ENCODE measurements at places on chromosomes 4 and X.

- no peak for DNase-seq
Measured at GRCh38 chrX:110276778-110277177, 41.1 kb downstream of the AMMECR1 start.

DNA sequence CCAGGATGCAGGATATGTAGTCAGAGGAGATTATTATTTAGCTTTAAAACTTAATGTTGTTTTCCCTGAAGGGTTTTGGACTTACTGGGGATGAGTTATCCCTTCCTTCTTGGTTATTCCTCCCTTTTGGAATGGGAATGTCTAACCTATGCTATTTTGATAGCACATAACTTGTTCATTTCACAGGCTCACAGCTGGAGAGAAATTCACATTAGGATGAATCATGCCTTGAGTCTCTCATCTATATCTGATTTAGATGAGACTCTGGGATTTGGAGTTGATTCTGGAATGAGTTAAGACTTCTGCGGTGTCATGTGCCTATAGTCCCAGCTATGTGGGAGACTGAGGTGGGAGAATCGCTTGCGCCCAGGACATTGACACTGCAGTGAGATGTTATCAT is 81.1 kb downstream of the ATP11C start:
- DNase-seq: no peak

- DNase-seq: no peak
Measured at GRCh38 chrX:142043196-142043595, 139.5 kb downstream of the MAGEC1 start.

- DNase-seq: no peak
Measured at GRCh38 chr4:136636155-136636554, 896.1 kb downstream of the PCDH18 start.

DNA sequence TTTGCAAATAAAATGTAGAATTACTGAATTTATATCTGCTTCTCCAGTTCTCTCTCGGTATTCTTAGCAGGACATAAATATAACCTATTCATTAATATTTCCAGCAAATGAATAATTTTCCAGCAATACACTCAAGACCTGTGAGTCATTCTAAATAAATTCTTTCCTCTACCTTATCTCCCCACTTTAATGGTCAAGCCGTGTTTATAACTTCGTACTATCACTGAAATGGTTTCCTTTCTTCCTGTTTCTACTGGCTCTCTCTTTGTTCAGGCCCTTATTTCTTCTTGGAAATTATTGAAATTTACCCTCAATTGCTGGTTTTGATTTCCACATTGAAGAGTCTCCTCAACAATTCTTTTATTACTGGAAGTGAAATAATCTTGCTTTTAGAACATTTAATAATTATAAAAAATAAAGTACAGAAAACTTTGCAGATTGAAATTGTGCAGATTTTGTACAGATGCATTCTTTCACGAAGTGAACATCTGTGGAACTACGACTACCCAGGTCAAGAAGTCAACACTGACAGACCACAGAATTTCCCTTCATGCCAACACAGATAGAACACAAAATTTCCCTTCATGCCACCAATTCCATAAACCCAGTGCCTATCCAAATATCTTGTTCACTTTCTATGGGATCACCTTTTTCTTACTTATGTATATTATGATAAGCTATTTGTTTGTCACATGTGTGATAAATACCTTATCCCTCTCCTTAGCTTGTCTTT is 205.7 kb downstream of the FAT4 start:
- DNase-seq: no peak

DNA sequence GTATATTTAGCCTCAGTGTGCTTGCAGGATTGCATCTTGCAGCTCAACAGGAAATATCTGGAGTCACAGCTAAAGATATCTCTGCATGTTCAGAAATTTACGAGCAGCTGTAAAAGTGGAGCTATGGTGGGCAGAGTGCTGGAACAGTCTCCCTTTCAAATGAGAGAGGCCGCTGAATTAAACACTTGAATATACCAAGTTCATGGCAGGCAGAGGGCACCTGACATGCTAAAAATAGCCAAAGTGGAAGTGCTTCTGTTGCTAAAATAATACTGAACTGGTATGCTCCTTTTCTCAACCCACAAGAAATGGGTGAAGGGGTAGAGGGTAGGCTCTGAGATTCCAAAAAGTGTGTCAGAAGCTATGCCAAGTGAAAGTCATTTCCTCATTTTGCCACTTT is 98.1 kb downstream of the MGST2 start:
- DNase-seq: no peak

GRCh38 chrX:82208975-82209374 is 1007.1 kb downstream of the SH3BGRL start:
- no peak for DNase-seq

DNA sequence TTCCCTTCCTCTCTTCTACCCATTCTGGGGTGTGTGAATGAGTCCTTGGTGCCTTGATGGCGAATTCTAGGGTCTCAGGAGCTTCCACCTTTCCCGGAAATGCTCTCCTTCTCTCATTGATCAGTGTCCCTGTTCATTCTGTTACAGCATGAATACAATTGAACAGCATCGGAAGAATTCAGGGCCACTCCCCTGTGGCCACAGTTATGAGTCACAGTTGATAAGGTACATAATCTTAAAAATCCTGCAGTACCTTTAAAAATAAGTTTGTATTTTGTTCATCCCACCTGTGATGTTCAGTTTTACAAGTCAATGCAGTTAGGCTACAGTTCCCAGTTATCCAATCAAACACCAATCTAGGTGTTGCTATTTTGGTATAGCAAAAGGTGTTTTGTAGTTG is 47.3 kb upstream of the FAM9A start:
- peak; percentile 32 for DNase-seq

DNA sequence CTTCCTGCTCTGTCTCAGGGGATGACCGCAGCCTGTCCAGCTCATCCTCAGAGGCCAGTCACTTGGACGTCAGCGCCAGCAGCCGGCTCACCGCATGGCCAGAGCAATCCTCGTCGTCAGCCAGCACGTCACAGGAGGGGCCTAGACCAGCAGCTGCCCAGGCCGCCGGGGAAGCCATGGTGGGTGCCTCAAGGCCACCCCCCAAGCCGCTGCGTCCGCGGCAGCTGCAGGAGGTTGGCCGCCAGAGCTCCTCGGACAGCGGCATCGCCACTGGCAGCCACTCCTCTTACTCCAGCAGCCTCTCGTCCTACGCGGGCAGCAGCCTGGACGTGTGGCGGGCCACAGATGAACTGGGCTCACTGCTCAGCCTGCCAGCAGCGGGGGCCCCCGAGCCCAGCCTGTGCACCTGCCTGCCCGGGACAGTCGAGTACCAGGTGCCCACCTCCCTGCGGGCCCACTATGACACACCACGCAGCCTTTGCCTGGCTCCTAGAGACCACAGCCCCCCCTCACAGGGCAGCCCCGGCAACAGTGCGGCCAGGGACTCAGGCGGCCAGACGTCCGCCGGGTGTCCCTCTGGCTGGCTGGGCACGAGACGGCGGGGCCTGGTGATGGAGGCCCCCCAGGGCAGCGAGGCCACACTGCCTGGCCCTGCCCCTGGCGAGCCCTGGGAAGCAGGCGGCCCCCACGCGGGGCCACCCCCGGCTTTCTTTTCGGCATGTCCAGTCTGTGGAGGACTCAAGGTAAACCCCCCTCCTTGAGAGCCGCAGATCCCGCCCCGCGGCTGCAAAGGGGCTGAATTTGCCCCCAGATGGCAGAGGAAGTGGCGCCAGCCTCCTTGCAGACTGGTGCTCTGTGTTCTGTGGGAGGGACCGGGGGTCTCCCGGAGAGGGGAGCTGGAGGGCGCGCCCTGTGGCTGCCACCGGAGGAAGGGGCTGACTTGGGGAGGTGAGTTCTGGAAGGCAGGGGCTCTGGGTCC is 29.9 kb downstream of the DOK7 start:
- no peak for DNase-seq

DNA sequence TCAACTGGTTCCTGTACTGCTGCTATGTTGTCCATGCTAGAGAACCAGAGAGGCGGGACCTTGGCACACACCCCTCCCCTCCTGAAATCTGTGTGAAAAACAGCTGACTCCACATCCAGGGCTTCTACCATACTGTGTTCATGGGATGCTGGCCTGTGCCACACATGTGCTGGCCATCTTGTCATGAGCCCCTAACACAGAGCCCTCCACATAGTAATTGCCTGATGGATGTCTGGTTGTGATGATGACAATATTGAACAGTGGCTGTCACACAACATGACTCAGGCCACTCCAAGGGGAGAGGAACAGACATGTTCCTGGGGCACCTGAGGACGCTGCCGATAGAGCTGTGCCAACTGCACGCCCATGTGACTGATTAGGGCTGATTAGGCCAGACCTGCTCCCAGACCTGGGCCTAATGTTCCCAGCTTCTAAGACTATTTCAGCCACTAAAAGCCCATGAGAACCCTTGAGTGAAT is 13.1 kb downstream of the SLC25A5 start:
- no peak for DNase-seq

GRCh38 chr4:88743696-88744095 is 46.1 kb upstream of the NAP1L5 start:
- no peak for DNase-seq

DNA sequence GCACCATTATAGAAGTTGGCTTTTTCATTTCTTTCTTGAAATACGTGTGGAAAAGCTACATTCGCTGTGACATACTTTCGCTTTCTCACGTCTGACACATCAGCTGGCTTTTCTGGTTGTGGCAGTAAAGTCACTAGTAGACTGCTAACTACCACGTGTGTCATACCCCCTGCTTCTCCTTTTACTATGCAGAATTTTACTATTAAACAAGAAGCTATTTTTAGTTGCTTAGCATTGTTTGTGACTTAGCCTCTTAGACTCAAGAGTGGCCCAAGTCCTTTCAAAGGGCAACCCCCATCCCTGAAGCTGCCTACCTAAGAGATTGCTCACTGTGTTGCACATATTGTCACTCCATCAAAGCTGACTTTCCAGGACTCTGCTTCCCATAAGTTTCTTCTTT is 2.1 kb upstream of the IL2 start:
- peak; percentile 73 for DNase-seq

DNA sequence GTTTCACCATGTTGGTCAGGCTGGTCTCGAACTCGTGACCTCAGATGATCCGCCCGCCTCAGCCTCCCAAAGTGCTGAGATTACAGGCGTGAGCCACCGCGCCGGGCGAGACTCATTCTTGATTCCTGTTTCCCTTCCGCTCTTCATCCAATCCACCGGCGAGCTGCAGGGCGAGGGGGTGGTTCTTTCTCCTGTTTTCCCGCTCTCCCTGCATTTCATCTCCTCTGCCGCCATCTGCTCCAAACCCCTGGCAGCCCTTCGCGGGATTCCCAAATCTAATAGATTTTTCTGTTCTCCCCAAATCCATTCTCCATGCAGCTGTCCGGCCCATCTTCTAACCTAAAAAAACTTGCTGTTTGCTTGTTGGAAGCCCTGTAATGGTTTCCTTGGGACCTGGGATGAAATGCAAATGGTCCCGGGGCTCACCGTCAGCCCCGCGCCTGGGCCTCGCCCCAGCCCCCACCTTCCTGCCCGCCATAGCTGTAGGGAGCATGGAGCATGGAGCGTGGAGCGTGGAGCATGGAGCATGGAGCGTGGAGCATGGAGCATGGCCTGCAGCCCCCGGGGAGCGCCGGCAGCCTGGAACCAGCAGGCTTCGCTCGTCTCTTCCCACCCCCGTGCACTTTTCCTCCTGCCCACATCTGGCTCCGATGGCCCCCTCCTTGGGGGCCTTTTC is 1.1 kb downstream of the ZFP42 start:
- no peak for DNase-seq

DNA sequence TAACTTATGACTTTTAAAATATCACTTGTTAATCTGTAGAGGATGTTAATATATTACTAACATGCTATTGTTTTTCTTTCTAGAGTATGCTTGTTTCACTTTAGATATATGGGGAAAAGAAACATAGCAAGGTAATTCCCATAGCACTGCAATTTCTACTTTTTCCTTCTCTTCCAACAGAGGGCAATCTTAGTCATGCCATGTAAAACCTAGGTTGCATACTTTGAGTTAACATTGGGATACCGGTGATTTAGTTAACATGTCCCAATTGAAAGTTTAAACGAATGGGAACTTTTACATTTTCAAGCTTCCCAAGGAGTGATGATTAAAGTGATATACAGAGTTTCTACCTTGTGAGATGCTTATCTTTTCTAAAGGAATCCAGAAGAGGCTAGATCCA is 89.4 kb upstream of the IL13RA1 start:
- DNase-seq: peak; percentile 44

- DNase-seq: no peak
Measured at GRCh38 chr4:8911316-8912088, 39.9 kb upstream of the HMX1 start.

- no peak for DNase-seq
Measured at GRCh38 chr4:128955751-128956150, 137.6 kb downstream of the SCLT1 start.

- no peak for DNase-seq
Measured at GRCh38 chrX:24355095-24355494, 5.3 kb upstream of the SUPT20HL1 start.

- no peak for DNase-seq
Measured at GRCh38 chrX:87003031-87003430, 514.6 kb upstream of the KLHL4 start.

GRCh38 chr4:159185591-159186023 is 82.7 kb downstream of the RAPGEF2 start:
- DNase-seq: no peak

GRCh38 chr4:158875455-158875854 is 106.6 kb downstream of the FNIP2 start:
- no peak for DNase-seq

DNA sequence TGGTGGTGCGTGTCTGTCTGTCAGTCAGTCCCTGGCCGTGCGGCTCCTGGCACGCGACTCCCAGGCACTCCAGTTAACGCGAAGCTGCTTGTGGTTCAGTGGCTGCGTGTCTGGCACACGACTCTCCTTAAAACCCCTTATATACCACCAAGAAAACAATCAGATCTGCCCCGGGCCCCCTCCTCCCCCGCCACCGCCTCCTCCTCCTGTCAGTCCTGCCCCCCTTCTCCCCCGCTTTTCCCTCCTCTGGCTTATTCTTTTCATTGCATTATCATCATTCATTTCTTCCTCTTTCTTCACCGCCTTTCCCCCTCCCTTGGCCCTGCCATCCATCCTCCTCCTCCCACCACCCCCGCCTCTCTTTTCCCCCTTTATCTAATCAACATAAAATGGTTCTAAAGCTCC is at the start of gene NEUROG2:
NEUROG2 (minus strand) TSS at position 115 of the 405 bp plus-strand sequence. CDS start 705 bp downstream, outside the sequence.
- DNase-seq: no peak

- DNase-seq: peak; percentile 29
Measured at GRCh38 chr4:77432717-77433417, 172.8 kb upstream of the CXCL13 start.

GRCh38 chr4:80425124-80426100 is 89.9 kb downstream of the CFAP299 start:
- DNase-seq: no peak

Measured in PC-3 (cell line).